ENCODE measurements at places on chromosomes 5 and 9. TPM values are rescaled to one million over a fixed set of nuclear protein-coding genes. Genes with fewer than 3 reads are reported as not detected.

DNA sequence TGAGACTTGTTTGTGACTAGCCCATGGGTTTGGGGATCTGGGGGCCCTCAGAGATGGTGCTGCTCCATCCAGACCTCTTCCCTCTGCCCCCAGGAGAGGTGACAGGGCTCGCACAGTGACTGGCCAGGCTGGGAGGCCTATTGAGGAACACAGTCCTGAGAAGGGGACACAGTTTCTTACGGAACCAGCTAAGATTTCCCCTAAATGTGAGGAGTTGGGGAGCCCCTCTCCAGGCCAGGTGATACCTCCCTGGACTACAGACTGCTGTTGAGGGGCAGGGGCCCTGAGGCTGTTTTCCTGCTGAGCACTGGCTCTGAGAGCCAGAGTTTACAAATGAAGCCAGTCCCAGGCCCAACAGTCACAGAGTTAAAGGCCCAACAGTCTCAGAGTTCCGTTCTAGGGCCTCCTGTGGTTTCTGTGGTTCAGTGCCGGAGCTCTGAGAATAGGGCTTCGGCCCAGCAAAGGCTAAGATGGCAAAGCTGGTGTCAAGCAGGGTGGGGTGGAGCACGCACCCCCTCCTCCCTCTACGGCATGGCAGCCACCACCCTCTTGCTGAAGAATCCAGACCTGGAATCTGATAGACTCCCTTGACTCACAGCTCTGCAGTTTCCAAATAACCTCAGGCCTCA lies 1.1 kb upstream of the SEMA4D start:
- H3K4me3 ChIP-seq = peak overlapping the region; percentile 75
- DNase-seq = peak; percentile 70
- no peaks in the 10 kb centered on the region for H3K27me3 ChIP-seq
- peak overlapping the region; percentile 90 for H3K27ac ChIP-seq
- H3K4me1 ChIP-seq = peaks cover 70% of the 10 kb centered on the region
- peaks cover 4% of the 10 kb centered on the region for H3K36me3 ChIP-seq

DNA sequence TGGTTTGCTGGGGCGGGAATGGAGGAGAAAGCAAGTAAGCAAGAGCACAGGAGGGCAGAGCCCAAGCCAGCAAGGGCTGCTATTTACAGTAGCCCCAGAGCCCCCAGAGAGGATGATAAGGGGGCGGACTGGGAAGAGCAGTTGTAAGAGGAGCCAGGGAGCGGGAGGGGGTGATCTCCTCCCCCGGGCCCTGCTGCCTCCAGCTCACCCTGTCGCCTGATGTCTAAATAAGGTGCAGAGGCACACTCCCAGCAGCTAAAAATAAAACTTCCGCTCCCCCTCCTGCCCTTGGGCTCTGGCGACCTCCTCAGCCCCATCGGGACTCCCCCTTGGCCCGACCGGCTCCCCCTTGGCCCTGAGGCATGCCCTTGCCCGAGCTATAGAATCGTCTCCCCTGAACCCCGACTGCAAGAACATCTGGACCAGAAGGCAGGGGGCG lies 14.4 kb upstream of the CCDC69 start:
- H3K36me3 ChIP-seq = no peaks in the 10 kb centered on the region
- H3K27ac ChIP-seq = no peak overlapping the region
- peaks cover 18% of the 10 kb centered on the region for H3K4me1 ChIP-seq
- no peaks in the 10 kb centered on the region for H3K27me3 ChIP-seq
- H3K4me3 ChIP-seq = no peak overlapping the region
- DNase-seq = no peak

DNA sequence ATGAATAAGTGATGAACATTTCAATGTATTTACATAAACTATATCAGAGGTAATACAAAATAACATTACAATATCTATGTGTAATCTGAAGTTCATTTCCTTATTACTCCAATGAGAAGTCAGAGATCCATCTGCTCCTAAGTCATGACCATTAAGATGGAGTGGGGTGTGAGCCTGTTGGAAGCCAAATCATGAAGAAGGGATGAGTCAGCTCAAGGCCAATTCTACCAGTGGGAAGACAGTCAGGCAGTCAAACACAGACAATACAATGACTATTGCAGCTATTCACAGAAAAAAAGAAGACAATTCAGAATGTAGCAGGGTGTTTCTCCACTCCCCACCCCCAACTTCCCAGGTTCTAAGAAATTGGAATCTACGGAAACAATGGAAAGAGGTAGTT lies 155.0 kb downstream of the NFIB start:
- H3K27ac ChIP-seq = no peak overlapping the region
- no peak for DNase-seq
- H3K4me3 ChIP-seq = no peak overlapping the region
- H3K27me3 ChIP-seq = peaks cover 4% of the 10 kb centered on the region
- H3K36me3 ChIP-seq = no peaks in the 10 kb centered on the region

DNA sequence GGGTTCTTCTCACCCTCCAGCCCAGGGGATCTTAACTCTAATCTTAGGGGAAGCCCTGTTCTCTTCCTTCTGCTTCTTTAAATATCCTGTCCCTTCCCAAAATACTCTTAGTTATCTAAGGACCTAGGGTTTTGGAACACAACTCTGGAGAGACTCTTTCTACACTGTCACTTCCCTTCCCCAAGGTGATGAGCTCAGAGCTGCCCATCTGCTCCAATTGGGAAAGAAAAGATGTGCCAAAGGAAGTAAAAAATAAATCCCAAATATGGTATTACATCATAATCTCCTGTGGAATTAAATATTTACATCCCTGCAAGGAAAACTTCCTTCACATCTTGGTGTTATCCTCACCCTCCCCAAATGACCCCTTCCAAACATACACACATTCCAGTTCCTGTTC lies 291.2 kb downstream of the EPB41L4A start:
- peaks cover 21% of the 10 kb centered on the region for H3K27me3 ChIP-seq
- no peak overlapping the region for H3K4me3 ChIP-seq
- H3K36me3 ChIP-seq = no peaks in the 10 kb centered on the region
- DNase-seq = no peak

DNA sequence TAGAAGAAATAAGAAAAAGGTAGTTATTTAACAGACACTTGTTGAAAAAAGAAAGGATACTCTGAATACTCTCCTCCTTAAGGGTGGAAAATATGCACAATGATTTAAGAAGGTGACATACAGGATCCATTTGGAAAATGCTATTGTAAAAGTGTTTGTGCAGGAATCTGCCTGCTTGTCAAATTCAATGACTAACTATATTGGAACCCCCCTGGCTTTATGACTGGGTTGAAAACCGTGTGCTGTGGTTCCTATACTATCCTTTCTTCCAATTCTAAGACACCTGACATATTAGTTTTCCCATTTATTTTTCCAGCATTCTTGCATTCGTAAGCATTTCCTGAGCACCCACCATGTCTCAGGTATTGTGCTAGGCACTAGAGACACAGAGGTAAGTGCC lies 220.0 kb downstream of the GLIS3 start:
- no peak overlapping the region for H3K4me3 ChIP-seq
- H3K27ac ChIP-seq = no peak overlapping the region
- no peaks in the 10 kb centered on the region for H3K4me1 ChIP-seq

- peak overlapping the region; percentile 94 for H3K27ac ChIP-seq
- no peaks in the 10 kb centered on the region for H3K27me3 ChIP-seq
- H3K4me3 ChIP-seq = no peak overlapping the region
- H3K36me3 ChIP-seq = peaks cover 84% of the 10 kb centered on the region
- DNase-seq = no peak
These were observed 15.2 kb downstream of the TRAF1 start for GRCh38 chr9:120911295-120911837.

DNA sequence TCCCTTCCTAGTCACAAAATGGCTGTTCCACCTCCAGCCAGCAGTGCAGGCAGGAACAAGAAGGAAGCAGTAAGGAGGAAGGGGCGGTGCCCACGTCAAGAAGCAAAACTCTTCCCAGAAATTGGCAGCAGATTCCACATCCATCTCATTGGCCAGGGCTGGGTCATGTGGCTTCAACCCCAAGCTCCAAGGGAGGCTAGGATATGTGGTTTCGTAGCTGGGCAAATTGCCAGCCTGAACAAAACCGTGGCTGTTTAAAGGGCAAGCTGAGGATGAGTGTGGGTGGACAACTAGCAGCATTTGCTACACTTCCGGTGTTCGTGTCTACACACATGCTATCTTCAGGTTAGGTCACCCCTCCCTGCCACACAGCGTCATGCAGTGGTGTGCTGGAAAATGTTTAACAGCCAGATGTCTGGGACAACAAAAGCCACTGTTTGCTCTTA lies 92.1 kb upstream of the MAP1B start:
- H3K27ac ChIP-seq = no peak overlapping the region
- no peaks in the 10 kb centered on the region for H3K36me3 ChIP-seq

- no peak for DNase-seq
- no peak overlapping the region for H3K4me3 ChIP-seq
- no peaks in the 10 kb centered on the region for H3K4me1 ChIP-seq
- H3K27me3 ChIP-seq = peaks cover 10% of the 10 kb centered on the region
These were observed 7.3 kb upstream of the FCN1 start for GRCh38 chr9:134925011-134925511.

- no peaks in the 10 kb centered on the region for H3K27me3 ChIP-seq
- H3K27ac ChIP-seq = no peak overlapping the region
- no peaks in the 10 kb centered on the region for H3K36me3 ChIP-seq
- no peak overlapping the region for H3K4me3 ChIP-seq
These were observed 118.4 kb downstream of the ARHGAP26 start for GRCh38 chr5:142888469-142889085.

DNA sequence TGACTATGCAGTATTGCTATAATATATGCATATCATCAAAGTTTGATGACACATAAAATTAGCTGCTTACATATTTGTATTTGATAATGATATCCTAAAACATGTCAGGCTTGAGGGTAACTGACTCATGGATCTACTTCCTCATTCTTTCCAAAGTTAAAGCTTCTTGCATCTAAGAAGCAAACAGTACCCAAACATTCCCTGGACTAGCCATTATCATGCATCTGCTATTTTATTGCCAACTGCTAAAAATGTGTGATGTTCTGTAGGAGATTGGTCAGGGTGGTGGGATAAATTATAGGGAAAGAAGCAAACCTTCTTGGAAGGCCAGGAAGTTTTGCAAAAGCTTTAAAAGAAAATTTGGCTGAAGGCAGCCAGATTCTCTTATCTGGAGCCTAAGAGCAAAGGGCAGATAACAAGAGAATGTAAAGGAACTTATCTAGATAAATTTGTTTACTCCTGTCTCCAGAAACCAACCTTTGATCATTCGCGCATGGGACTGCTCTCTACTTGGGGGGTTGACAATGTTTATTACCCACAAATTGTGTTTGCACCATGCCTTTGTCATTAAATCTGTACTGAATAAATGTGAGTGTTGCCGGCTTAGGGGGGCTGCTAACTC lies 604.1 kb upstream of the TLE4 start:
- H3K4me3 ChIP-seq = no peak overlapping the region
- DNase-seq = no peak
- H3K27ac ChIP-seq = no peak overlapping the region
- H3K36me3 ChIP-seq = no peaks in the 10 kb centered on the region
- no peaks in the 10 kb centered on the region for H3K4me1 ChIP-seq
- no peaks in the 10 kb centered on the region for H3K27me3 ChIP-seq

DNA sequence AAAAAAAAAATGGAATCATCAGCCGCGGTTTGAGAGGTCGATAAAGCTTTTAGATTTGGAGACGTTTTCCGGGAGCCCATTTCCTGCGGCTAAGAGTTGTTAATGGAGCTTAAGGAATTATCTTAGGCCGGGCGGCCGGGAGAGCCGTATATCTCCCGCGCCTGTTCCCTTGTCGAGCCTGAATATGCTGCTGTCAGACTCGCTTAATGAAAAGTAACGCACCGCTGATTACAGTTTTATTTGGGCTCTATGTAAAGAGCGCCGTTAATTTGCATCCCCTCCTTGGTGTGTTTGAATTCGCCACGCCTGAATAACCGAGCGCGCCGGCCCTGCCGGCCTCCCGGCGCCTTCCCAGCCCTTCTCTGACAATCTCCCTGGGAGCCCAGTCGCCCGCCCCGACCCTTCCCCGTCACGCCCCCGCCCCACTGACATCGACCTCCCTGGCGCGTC lies 7.9 kb downstream of the IRX4 start:
- peaks cover 51% of the 10 kb centered on the region for H3K27me3 ChIP-seq
- DNase-seq = no peak

DNA sequence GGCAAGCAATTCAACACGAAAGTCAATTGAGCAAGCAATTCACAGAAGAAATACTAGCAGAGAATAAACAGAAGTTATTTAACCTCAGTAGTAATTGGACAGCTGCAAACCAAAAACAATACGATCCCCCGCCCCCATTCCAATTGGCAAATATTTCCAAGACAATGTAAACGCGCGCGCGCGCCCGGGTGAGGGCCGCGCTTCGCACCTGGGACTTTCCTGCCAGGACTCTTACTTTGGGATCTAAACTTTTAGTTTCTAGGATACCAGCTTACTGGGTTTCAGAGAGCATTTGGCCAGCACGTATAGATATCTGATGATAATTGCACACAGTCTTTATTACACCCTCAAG lies 8.6 kb downstream of the RUFY1 start:
- no peaks in the 10 kb centered on the region for H3K27me3 ChIP-seq
- H3K4me1 ChIP-seq = peaks cover 21% of the 10 kb centered on the region
- H3K4me3 ChIP-seq = peak overlapping the region; percentile 85
- H3K27ac ChIP-seq = peak overlapping the region; percentile 86

DNA sequence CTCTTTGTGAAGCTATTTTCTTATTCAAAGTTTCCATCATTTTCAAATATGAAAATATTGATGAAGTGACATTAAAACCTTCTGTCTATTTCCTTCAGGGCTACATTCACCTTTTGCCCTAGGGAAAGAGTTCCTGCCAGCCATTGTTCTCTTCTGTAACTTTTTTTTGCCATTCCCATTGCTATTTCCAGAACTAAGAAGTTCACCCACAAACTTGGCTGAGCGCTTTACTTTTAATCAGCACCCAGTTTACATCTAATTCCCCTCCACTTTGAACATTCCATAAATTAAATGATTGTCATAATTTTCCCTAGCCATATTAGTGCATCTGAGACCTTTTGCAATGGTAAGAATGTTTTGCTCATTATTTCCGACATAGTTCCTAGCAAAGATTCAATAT lies 4.4 kb downstream of the IL33 start:
- peaks cover 25% of the 10 kb centered on the region for H3K27me3 ChIP-seq
- no peak overlapping the region for H3K4me3 ChIP-seq
- H3K36me3 ChIP-seq = no peaks in the 10 kb centered on the region
- DNase-seq = no peak

- H3K4me3 ChIP-seq = no peak overlapping the region
- no peaks in the 10 kb centered on the region for H3K27me3 ChIP-seq
- peaks cover 10% of the 10 kb centered on the region for H3K4me1 ChIP-seq
- no peak for DNase-seq
- H3K27ac ChIP-seq = no peak overlapping the region
These were observed 52.5 kb downstream of the ANKDD1B start for GRCh38 chr5:75663579-75664284.

DNA sequence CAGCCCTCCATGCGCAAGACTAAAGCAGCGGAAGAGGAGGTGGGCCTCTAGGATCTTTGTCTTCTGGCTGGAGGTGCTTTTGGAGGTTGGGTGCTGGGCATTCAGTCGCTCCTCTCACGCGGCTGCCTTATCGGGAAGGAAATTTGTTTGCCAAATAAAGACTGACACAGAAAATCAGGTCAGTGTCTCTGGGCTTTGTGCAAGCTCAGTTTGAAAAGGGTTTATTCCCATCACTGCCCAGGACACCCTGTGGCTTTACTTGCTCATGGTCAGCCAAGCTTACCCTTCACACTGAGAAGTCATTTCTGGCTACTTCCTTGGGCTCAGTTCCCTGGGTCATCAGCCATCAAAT lies 10.5 kb downstream of the SLC2A8 start:
- H3K4me1 ChIP-seq = no peaks in the 10 kb centered on the region
- no peak for DNase-seq
- H3K4me3 ChIP-seq = no peak overlapping the region

GPR150 gene
- total RNA-seq = 0.82 TPM

SLC34A3 gene
- not detected for total RNA-seq

PAEP gene
- not detected for total RNA-seq

C9orf50 gene
- not detected for total RNA-seq

NNT gene
- 99.9 TPM for total RNA-seq

IFNA21 gene
- total RNA-seq = not detected

ENHO gene
- 0.36 TPM for total RNA-seq

TBC1D2 gene
- total RNA-seq = 5.2 TPM

All from activated CD4-positive, alpha-beta memory T cell treated with anti-CD3 and anti-CD28 coated beads for 36 hours (primary cell).